Suppressor macrophage (primary cell): ENCODE measurements at places on chromosomes 7 and 10.

DNA sequence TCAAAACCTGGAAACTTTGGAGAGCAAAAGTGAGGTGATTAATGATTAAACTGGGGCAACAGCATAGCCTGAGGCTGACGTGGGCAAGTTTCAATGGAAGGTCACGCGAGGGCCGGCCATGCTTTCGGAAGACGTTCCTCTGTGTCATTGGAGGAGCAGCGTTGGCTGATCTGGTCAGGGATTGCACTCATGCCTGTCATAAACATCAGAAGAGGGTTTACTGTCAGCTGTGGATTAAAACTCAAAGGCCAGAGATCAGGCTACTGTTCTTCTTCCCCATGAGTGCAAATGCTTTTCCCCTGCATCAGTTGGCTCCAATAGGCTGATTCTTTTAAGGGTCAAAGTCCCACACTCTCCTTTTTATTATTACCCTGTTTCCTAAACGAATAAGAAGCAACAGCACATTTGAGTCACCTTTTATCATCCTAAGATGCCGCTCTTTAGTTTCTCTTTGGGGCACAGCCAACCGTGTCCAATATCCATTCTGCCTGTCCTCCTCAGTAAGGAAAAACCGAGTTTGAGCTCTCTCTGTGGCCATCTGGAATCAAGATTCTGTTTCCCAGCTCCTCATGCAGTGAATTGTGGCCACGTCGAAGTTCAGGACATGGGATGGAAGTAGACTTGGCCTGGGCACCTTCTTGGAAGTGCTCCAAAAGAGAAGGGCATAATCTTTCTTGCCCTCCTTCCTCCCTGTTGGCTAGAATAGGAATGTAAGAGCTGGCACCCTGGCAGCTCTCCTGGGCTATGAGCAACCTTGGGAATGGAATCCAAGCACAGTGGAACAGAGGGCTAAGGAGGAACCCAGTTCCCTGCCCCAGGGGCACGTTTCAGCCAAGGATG, 62.5 kb upstream of the INSIG1 start:
- no peak for DNase-seq

- DNase-seq: no peak
These were observed 176.9 kb upstream of the ZWINT start for GRCh38 chr10:56537984-56538383.

- no peak for DNase-seq
These were observed 156.7 kb downstream of the CTNNA3 start for GRCh38 chr10:67539312-67539711.

- no peak for DNase-seq
These were observed 1.2 kb downstream of the CCDC6 start for GRCh38 chr10:59905066-59905730.

DNA sequence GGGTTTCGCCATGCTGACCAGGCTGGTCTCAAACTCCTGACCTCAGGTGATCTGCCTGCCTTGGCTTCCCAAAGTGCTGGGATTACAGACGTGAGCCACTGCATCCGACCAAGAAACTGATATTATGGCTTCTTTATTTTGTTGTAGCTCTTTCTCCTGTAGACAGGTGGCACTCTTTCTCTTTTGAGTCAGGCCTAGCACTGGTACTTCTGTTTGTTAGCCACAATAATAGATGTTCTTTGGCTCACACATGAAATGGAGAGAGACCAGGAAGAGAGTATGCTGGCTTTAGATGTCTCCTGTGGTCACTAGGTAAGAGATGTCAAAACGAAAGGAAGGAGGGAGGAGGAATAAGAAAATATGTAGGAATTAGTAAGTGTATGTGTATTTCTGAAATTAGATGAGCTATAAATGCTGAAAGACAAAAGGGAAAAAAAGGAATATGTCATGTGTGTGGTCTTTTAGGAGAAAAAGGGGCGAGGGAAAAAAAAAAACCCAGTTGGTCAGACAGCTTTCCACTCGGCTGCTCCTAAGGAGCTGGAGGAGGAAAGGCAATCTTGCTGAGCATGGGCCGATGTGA, 78.7 kb downstream of the CLEC2L start:
- DNase-seq: peak; percentile 53

GRCh38 chr10:75544386-75544785, 113.0 kb downstream of the LRMDA start:
- DNase-seq: peak; percentile 75
